ENCODE measurements at places on chromosomes 2 and 18.

- DNase-seq = no peak
Measured at GRCh38 chr2:144671695-144672455, 152.0 kb upstream of the ZEB2 start.

DNA sequence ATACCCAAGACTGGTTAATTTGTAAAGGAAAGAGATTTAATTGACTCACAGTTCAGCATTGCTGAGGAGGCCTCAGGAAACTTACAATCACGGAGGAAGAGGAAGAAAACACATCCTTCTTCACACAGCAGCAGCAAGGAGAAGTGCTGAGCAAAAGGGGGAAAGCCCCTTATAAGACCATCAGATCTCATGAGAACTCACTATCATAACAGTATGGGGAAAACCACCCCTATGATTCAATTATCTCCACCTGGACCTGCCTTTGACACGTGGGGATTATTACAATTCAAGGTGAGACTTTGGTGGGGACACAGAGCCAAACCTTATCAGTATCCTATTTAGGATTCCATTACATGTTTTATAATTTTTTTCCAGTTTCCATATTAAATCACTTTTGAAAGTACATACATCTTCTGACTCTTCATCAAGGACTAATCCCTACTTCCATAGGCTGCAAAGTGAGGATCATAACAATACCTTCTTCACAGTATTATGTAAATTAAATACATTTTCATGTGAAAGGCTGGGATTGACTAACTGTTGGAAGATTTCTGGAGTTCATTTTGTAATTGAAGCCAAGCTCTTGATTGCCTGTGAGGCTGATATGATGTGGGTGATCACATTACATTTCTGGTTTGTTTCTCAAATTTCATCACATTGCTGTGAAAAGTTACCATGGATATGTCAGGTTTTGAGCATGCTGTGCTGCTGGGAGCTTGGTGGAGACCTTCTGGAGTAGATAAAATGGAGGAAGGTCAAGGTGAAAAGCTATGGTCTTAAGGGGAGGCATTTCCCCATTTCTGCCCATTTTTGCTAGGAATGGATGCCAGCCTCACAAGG lies 31.7 kb upstream of the CERS6 start:
- DNase-seq = no peak

GRCh38 chr2:172297531-172297930 lies 129.9 kb upstream of the ITGA6 start:
- DNase-seq = no peak

GRCh38 chr2:151668737-151669136 lies 65.5 kb downstream of the NEB start:
- DNase-seq = no peak

DNA sequence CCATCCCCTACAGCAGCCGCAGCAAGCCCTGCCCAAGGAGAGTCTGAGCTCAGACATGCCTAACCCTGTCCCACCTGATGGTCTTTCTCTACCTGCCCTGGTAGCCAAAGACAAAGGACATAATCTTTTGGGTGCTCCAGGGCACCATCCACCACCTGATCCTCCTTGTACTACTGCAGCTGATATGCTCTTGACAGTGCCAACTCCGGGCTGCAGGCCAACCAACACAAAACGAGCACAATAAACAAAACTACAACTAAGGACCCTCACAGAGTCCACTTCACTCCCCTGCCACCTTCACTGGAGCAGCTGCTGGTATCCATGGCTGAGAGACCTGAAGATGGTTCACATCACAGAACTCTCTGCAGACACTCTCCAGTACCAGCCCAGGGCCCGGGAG lies 106.3 kb downstream of the GRB14 start:
- no peak for DNase-seq

DNA sequence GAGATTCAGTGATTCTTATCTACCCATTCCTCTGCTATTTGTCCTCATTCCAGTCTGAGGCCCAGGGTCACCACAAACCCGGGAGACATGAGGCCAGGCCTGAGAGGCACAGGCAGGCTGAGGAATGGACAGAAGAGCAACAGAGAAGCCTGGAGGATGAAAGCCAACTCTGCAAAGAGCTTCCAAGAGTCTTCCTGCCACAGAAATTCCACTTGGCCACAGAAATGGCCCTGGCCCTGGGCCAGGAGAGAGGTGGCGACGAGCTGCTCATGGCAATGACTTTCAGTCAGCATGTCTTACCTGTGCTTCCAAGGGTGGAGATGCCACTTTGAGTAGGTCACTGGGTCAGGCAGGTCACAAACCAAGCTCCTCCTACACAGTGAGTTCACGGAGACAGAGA lies 155.3 kb upstream of the PKDCC start:
- DNase-seq = no peak
